ENCODE measurements at places on chromosomes 11 and 22.

DNA sequence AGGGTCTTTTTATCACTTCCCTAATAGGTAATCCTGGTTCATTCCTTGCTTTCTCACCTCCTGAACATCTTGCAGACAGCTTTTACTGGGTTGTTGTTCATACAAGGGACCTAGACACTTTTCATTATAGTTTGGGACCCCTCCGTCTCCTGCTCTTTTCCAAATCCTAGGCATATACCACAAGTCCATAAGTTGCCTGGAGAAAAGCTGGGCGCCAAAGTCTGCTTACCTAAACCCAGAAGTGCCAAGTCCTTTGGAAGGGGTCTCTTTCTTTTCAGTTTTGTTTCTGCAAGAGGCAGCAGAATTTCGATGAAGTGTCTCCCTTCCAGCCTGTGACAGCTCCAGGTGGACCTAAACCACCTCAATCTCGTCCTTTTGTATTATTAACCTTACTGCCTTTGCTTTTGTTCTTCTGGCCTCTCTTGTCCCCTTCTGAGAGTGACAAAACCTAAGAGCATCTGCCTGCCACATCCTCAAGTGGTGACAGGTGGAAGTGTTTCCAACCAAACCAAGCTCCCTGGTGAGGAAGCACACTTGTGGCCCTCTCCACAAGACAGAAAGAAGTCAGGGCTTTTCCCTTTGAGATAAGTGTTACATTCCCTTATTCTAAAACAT is 19.5 kb upstream of the P2RY6 start:
- DNase-seq, result no peak

- DNase-seq, result no peak
These were observed 31.9 kb upstream of the RTL6 start for GRCh38 chr22:44529827-44530523.

- no peak for DNase-seq
These were observed 11.6 kb downstream of the ELF5 start for GRCh38 chr11:34501949-34502348.

DNA sequence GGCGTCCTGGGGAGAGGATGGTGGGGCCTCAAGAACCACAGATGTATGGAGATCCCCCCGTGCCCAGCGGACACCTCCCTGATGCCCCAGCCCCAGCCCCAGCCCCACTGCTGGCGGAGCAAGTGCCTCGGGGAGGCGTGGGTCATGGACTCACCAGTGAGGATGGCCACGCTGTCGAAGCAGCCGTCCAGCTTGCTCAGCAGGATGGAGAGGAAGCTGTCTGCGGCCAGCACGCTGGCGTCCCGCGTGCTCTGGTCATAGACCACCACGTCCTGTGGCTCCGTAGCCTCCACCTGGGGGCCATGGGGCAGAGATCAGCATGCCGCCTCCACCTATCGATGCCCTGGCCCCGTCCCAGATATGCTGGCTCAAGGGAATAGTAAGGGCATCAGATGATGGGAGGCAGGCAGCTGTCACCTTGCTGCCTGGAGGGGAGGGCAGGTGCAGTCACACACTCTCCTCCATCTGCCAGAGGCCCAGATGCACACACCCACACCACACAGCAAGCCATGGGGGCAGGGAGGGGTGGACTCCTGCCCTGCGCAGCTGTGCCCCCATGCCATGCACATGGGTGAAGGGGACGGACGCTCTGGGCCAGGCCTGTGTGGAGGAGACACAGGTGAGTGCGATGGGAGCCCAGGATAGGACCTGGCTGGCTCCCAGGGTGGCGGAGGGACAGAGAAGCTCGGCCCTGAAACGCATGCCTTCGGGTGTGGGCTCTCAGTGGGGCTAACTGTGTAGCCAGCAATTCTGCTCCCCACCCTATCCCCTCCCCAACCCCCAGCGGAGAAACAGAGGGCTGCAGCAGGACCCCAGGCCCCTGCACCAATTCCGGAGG is 8.2 kb downstream of the DUSP8 start:
- no peak for DNase-seq

DNA sequence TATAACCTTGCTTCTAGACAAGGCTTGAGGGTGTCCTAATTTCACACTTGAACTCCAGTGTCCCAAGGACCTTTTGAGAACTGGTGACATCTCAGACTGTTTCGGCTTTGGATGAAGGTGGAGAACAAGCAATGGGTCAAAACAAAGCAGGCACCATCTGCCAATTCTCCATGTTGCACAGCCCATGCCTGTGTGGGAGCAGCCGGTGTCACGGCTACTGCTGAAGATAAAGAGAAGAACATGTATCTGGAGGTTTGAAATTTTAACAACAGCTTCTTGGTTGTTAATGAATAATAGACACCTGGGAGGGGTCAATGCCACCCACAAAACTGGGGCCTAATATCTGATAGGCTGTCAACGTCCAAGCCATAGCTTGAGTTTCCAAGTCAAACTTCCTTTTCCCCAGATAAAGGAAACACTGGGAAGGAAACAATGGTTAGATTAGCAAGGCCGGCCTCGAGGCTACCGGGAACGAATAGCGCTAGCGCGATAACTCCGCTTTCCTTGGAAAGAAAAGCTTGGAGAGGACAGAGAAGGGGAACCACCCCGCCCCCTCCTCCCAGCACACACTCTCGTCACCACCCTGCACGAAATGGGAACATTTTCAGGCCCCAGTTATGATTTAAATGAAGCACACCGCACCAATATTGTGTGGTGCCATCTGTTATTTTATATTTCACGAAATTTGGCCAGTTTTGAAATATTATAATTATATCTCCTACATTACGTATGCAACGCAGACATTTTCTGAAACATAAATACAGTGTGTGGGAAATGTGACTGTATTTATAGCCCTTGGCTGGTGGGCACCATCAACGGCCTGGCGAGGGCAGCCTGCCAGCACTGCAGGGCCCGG is 21.8 kb upstream of the OPCML start:
- DNase-seq, result no peak

DNA sequence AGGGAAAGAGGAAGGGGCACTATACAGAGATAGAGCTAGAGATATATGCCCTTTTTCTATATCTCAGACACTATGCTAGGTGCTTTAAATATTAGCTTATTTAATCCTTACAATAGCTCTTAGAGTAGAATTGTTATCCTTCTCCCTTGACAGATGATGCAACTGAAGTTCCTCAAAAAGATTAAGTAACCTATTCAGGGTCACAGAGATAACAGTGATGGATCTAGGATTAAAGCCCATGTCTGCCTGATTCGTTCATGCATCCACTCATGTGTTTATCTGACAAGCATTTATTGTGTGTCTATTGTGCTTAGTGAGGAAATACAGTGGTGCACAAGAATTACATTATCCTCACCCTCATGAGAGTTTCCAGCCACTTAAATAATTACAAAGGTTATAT is 8.7 kb downstream of the CCDC83 start:
- no peak for DNase-seq

DNA sequence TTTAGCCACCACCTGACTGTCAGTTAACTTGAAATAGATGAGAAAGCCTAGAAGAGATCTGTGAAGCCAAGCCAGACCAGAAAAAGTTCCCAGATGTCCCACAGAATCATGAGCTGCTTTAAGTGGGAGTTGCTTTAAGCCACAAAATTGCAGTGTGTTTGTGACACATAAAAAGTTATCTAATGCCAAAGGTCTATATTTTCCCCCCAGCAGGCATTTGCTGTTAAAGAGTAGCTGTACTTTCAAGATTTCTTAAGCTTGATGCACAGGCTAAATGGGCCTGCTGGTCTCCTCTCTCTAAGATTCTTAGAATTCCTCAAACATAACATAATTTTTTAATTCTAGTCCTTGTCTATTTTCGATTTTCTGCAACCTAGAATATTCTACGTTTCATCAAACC is 825.7 kb downstream of the FAM181B start:
- DNase-seq, result no peak

DNA sequence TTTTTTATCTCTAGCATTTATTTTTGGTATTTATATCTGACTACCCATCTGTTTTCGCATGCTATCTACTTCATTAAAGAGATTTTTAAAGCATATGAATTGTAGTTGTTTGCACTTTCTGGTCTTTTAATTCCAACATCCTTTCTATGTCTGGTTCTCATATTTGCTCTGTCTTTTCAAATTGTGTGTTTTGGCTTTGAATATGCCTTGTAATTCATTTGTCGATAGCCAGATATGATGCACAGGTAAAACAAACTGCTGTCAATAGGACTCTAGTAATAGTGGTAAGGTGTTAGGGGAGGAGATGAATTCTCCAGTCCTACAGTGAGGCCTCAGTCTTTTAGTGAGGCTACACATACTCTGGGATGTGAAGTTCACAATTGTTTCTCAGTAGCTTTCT is 530.8 kb upstream of the CCDC179 start:
- no peak for DNase-seq

DNA sequence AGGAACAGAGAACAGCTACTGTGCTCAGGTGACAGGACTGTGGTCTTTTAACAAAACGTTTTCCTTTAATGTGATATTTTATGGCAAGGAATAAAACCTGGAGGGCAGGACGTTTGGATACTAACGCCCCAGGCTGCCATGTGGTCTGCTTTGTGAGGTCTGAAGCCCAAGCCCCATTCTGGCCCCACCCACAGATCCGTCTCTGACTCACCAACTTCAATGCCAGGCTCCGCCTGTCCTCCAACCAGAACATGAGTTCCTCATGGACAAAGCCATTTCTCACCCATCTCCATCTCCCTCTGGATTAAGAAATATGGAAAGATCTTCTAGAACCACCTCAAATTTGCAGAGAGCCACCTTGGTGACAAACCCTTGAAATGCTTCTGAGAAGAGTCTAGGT is 148.8 kb downstream of the CRYBB2 start:
- no peak for DNase-seq
